ENCODE measurements at places on chromosomes 11 and 22.

- no peak for DNase-seq
These were observed 179.7 kb downstream of the RRAS2 start for GRCh38 chr11:14179116-14179820.

DNA sequence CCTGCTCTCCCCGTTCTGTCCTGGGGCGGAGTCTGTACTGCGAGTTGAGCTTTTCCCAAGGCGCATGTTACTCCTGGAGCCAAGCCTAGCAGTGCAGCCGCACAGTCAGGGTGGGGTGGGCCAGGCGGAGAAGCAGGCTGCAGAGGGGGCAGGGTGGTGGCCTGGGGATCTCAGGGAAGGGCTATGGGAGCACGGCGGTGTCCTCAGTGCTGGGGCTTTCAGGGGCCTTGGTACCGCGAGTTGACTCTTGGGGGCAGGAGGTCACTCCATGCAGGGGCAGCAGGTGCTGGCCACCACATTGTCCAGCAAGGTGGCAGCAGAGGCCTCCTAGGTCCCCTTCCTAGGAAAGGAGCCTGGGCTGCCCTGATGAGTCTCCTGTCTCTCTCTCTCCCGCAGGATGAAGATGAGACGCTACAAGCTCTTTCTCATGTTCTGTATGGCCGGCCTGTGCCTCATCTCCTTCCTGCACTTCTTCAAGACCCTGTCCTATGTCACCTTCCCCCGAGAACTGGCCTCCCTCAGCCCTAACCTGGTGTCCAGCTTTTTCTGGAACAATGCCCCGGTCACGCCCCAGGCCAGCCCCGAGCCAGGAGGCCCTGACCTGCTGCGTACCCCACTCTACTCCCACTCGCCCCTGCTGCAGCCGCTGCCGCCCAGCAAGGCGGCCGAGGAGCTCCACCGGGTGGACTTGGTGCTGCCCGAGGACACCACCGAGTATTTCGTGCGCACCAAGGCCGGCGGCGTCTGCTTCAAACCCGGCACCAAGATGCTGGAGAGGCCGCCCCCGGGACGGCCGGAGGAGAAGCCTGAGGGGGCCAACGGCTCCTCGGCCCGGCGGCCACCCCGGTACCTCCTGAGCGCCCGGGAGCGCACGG, 14.9 kb upstream of the MIEF1 start:
- no peak for DNase-seq

DNA sequence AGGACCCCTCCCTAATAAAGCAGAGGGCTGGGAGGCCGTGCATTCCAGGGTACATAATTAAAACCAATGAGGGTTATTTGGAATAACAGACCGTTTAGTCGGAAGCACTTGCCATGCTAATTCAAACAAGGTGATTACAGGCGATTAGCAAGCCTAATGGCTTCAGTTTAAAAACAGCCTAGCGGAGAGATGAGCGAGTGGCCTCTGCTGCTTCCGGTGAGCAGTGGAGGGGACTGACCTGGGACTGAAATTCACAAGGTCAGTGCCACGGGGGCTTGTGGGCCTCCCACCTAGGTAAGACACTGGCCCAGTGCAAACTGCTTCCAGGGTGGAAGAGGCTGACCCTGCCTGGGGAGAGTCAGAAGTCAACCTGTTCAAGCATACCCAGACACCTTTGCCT, 56.8 kb upstream of the ALX4 start:
- DNase-seq, result no peak

DNA sequence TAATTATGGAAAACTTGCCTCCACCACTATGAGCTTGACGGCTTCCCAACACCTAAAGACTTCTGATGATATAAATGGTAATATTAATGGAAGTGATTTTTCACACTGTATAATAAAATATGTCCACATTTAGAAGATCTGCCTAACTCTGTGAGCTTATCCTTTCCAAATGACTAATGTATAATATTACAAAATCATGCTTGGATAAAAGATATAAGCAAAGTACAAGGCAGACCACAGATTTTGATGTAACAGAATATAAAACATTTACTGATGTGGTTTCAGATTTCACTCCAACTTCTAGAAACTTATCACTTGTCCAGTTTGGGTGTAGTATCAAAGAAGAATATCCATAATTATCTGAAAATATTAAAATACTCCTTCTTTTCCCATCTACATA, 36.9 kb downstream of the GALNT18 start:
- no peak for DNase-seq

- DNase-seq, result no peak
These were observed 41.1 kb downstream of the DIXDC1 start for GRCh38 chr11:111978028-111978771.

- DNase-seq, result no peak
These were observed 318.1 kb upstream of the B3GAT1 start for GRCh38 chr11:134730101-134730500.

DNA sequence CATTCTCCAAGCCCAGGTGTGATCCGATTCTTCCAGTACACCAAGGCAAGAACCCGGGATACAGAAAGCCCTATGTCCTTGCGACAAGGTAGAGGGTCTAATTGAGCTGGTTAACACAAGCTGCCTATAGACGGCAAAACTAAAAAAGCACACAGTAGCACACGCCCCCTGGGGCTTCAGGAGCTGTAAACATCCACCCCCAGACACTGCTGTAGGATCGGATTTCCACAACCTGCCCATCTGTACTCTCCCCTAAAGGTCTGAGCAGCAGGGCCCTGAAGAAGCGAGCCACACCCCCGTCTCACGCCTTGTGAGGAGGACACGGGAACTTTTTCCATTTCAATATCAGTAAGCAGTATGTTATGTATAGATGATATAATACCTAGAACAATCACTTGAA, 624.7 kb downstream of the BUD13 start:
- DNase-seq, result no peak

GRCh38 chr11:109033627-109034338, 368.9 kb downstream of the DDX10 start:
- DNase-seq, result no peak

- no peak for DNase-seq
These were observed 4.8 kb upstream of the FTH1 start for GRCh38 chr11:61972112-61972671.

GRCh38 chr22:42432020-42432596, at the start of gene NFAM1:
Gene NFAM1, minus strand, starts transcription at chr22:42432403. Its CDS starts 46 bp downstream, at chr22:42432357.
- no peak for DNase-seq

DNA sequence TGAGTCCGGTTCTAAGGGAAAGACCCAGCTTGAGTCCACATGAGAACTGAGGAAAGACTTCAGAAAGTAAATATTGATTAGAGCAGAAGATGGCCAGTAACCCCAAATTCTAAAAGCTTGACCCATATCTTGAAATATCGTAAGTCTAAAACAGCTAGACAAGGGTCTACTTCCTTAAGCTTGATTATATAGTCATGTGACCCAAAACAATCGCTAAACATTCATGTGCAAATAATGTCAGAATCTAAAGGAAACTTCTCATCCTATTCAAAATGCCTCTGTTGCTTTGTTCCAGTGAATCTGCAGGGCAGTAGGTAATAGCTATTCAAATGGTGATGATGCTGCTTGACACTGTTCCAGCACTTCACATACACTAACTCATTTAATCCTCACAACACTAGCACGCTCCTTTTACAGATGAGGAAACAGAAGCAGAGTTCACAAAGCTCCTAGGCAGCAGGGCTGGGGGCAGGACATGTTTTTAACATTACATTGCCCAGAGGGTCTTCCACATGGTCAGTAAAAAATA, 52.6 kb downstream of the TCF20 start:
- no peak for DNase-seq

DNA sequence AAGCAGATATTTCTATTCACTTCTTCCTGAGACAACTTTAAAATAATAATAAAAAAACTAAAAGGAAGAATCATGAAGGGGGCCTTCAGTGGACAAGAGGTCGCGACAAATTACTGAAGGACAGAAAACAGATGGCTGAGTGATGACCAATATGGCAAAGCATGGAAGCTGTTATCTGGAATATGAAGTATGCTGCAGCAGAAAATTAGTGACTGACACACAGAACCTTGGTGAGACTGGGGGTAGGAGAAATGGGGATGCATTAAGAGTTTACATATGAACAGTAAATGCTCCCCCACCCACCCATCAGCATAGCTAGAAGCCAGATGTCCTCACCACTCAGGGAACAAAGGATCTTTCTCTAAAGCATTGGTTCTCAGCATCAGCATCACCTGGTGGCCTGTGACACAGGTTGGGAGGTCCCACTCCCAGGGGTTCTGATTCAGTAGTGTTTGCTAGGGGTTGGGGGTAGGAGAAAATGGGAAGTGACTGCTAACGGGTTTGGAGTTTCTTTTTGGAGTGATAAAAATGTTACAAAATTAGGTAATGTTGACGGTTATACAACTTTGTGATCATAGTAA, 59.7 kb downstream of the NARS2 start:
- DNase-seq, result no peak

- no peak for DNase-seq
These were observed 420.9 kb downstream of the TENM4 start for GRCh38 chr11:79019975-79020374.

- no peak for DNase-seq
These were observed 39.6 kb downstream of the PDE2A start for GRCh38 chr11:72634472-72635095.

GRCh38 chr22:42946546-42947198, 68.3 kb downstream of the PACSIN2 start:
- DNase-seq, result no peak

GRCh38 chr11:73597336-73597955, 466 bp downstream of the FAM168A start:
- no peak for DNase-seq

DNA sequence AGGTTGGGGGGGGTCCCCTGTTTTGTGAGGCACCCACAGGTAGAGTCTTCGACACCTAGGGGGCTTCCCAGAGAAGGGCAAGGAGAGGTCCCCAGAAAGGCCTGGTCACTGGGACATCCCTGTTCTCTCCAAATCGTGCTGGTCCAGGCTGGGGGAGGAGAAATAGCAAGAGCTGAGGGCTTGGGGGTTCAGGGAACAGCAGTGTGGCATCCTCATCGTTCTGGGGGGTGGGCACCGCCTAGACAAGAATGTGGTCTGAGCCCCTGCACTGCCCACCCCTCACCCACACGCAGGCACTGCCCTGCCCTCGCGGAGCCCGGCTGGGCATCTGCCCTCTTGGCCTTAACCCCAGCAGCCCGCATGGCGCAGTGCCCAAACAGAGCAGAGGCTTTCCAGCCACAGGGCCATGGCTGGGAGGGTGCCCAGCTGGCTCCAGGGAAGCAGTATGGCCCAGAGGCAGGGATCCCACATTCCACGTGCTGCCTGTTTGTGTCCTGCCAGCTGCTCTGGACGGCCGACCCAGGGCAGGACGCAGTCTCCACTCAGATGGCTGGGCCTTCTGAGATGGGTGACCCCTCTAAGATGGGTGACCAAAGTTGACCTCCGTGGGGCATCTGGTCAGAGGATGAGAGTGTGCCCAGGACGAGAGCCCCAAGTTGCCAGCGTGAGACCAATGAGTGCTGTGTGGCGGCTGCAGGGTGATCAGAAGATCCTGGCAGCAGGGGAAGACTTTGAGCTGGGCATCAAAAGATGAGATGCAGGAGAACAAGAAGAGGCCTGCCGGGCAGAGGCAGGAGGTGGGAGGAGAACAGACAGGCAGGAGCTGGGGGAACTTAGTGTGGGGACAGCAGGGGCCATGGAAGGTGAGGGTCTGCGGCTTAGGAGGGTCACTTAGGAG, 14.4 kb downstream of the SCARF2 start:
- no peak for DNase-seq

DNA sequence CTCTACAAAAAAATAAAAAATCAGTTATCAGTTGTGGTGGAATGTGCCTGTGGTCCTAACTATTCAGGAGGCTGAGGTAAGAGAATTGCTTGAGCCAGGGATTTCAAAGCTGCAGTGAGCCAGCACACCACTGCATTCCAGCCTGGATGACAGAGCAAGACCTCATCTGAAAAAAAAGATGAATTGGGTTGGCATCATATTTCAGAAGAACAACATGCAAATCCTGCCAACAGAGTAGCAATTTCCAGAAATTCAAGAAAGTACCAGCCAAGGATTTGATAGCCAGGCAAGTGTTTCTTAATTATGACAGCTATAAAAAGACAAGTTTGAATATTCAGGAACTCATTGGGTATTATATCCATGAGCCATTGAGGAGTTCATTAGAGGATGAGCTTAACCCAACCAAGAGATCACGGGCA, 75.2 kb downstream of the USP47 start:
- no peak for DNase-seq

- DNase-seq, result peak; percentile 14
These were observed 36.1 kb downstream of the MMP20 start for GRCh38 chr11:102589047-102589459.

DNA sequence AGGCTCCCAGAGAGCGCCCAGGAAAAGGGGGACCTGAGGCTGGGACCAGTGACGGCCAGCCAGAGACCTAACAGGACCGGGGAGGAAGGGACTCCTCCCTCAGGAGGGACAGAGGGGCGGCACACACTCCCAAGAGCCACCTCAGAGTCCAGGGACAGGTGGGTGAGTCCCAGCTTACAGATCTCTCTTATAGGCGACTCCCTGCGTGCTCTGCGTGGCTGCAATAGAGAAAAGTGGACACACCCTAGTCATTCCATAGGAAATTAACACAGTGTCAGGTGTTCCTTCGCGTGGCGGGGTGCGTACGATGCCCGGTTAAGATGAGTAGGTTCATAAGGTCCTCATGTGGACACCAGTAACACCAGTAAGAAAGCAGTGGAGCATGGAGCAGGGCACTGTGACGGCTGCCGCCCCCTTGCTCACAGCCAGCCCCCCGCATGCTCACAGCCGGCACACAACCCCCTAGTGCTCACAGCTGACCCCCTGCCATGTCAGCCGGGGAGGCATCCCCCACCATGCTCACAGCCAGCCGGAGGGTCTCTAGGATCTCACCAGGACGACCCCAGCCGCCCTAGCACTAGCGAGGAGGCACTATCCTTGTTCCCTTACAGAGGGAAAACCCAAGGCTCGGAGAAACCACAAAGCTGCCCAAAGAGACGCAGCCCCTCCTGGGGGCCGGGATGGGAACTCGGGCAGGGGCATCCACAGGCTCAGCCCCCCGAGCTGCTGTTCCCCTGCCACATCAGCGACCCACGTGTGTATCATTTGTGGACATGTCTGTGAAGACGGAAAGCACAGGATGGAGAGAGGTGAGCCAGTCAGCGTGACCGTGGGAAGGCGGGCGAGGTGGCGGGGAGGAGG, 426.8 kb downstream of the TBC1D22A start:
- DNase-seq, result no peak

DNA sequence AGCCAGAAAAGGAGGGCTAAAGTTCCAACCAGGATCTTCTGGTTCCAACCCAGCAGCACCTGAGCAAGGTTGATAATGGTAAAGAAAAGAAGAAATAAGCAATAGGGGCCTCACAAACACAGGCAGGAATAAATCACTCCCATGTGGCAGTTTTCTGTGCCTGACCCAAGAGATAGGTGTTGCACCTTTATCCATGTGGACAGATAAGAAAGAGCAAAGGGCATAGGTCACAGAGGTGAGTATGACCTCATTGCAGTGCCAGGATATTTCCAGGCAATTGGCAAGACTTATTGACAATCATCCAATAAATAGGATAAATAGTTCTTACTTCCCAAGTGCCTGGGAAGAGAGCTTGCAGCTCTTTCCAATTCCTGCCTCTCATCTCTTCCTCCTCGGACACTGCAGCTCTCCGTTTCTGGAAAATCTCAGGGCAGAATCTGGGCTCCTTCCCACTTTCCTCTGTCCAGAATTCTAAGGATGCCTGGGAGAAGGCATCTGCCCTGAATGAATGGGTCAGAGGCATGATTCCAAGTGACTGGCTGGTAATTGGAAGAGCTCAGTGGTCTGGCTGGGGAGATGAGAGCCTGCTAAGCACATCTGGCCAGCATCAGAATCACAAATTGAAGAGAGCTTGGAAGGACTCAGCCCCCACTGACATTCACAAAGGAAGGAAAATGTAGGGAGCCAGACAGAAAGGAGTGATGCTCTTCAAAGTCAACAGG, 14.5 kb upstream of the LRRC55 start:
- no peak for DNase-seq
